SK-N-SH treated with all-trans-retinoic acid at 6 μM for 48 hours (cell line): ENCODE measurements at places on chromosomes 1 and 21.

GRCh38 chr1:117007719-117008013, 6.1 kb downstream of the CD101 start:
- no peak for ATAC-seq

GRCh38 chr1:207990876-207991582, 80.1 kb upstream of the CD34 start:
- no peak for ATAC-seq

DNA sequence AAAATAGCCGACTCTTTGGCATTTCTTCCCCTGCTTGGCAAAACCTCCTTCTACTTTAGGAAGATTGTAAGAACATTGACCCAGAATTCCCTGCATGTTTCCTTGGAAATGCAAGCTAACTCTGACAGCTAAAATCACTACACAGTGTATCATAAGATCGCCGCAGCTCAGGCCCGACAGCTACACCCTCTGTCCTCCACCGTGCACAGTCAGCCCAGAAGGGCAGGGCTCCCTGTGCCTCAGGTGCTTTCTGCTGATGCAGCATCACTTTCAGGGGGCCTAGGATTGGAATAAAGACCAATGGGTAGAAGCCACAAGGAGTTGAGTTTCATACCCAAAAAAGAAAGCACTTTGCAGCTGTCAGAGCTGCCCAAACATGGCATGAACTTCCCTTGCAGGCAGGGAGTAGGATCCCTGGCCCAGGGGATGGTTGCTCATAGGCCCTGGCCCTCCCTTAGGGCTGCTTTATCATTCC, 145.3 kb downstream of the SEC16B start:
- ATAC-seq = no peak

DNA sequence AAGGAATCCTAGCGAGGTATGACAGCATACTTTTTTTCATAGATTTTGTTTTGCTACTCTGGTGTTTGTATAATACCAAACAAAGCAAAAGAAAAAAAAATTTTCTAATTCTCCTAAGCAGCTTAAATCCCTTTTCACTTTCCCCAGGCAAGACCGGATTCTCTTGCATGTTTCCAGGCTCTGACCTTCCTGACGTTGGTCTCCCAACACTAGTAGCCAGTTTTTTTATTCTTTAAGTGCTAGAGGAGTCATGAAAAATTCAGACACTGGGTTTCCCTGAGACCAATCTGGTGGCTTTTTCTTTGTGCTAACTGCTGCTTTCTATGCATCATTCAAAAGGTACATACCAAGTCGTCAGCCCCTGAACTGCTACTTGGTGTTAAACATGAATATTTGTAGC, 111.4 kb downstream of the ZNF326 start:
- no peak for ATAC-seq

- ATAC-seq = no peak
These were observed 83.0 kb upstream of the GNG12 start for GRCh38 chr1:67916140-67916886.

GRCh38 chr1:34590211-34590623, 164.6 kb upstream of the GJB5 start:
- ATAC-seq = no peak

GRCh38 chr1:45008076-45008475, 3.0 kb downstream of the HECTD3 start:
- no peak for ATAC-seq

GRCh38 chr1:22789356-22789994, 78.8 kb downstream of the EPHB2 start:
- 0 out of 3 replicates have a peak, but pooled peaks have one; percentile 36 for ATAC-seq

- peak; percentile 51; the same call in 2 of the 3 replicates for ATAC-seq
These were observed 71.5 kb downstream of the USP24 start for GRCh38 chr1:55143684-55144083.

DNA sequence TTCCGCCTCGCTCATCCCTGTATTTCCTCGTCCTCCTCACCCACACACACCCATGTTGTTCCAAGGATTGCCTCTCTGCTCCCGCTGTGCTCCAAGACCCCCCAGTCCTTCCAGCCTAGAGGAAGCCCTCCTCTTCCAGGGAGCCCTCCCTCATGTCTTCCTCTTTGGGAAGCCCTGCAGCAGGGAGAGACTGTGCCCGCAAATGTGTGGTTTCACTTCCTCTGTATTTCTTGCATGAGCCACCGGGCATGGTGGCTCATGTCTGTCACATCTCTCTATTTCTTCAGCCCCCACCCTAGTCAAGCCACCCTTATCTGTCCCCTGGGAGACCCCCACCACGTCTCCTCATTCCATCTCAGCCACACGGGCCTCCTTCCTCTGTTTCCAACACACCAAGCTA, 57.5 kb upstream of the PAX7 start:
- no peak for ATAC-seq

- peak; percentile 31; the same call in 2 of the 3 replicates for ATAC-seq
These were observed 123.2 kb downstream of the SLC30A10 start for GRCh38 chr1:219805191-219805590.

GRCh38 chr1:46394872-46395465, 852 bp downstream of the FAAH start:
- ATAC-seq = no peak
